ENCODE measurements at places on chromosomes 6 and 20.

- no peak for DNase-seq
Measured at GRCh38 chr6:76403064-76403463, 330.6 kb upstream of the IMPG1 start.

DNA sequence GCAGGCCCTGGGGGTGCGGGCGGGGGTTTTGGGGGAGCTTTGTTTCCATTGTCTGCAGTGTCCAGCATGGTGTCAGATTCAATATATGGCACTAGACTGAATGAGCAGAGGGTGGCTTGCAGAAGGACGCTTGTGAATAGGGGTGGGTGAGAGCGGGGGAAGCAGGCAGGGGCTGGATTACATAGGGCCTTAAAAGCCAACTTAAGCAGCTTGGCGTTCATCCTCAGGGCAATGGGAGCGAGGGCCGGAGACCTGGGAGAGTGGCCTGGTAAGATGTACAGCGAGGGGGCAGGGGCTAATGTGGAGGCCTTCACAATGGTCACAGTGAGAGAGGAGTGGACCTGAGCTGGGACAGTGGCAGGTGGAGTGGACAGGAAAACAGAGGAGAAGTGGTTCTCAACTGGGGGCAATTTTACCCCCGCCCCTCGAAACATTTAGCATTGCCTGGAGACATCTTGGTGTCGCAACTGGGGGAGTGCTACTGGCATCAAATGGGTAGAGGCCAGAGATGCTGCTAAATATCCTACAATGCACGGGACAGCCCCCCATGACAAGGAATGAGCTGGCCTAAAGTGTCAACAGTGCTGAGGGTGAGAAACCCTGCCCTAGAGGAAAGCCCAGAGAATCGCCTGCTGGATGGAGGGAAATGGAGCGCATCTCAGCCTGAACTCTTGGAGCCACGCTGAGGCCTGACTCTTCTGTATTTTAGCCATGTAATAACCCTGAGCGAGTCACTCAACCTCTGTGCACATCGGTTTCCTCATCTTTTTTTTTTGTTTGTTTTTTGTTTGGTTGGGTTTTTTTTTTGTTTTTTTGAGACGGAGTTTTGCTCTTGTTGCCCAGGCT lies 15.1 kb upstream of the BAK1 start:
- DNase-seq, result no peak

- no peak for DNase-seq
Measured at GRCh38 chr6:46105568-46105967, 24.2 kb upstream of the ENPP4 start.

DNA sequence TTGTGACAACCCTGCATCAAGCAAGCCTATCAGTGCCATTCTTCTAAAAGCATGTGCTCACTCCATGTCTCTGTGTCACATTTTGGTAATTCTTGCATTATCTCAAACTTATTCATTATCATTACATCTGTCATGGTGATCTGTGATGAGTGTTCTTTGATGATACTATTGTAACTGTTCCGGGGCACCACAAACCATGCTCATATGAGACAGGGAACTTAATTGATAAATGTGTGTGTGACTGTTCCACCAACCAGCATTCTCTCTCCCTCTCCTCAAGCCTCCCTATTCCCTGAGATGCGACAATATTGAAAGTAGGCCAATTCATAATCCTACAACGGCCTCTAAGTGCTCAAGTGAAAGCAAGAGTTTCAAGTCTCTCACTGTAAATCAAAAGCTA lies 4.0 kb downstream of the HUS1B start:
- no peak for DNase-seq

GRCh38 chr6:131062241-131063027 lies 611 bp downstream of the EPB41L2 start:
- DNase-seq, result no peak

DNA sequence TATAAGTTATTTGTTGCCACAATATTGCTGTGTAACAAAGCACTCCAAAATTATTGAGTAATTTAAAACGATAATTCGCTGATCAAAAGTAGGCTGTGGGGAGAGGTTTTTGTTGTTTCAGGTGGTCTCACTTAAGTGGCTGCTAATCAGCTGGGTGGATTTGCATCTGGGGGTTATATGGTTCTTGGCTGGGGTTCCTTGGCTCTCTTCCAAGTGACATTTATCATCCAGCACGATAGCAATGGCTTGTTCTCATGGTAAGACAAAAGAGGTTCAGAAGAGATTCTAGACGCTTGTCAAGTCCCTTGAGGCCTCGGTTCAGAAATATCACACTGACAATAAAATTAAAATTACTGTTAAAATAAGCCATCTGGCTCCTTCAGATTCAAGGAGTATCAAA lies 1648.8 kb downstream of the GRIK2 start:
- no peak for DNase-seq

- DNase-seq, result no peak
Measured at GRCh38 chr6:7833751-7834070, 76.9 kb downstream of the TXNDC5 start.

DNA sequence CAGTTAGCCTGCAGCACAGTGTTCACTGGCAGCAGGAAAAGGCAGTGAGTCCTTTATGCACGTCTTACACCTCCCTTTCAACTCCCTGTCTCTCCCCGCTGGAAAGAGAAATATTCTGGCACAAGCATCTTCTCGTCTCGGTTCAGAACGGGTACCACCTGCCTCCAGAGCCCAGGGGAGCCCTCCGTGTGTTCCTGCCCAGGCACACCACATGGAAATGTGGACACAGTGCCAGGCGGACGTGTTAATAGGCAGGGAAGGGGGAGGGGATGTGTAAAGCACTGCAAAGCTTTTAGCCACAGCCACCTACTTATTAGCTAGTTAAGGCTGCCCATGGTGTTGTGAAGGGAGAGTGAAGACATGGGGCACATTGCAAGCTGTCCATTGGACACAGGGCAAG lies 219.7 kb downstream of the FARS2 start:
- no peak for DNase-seq

DNA sequence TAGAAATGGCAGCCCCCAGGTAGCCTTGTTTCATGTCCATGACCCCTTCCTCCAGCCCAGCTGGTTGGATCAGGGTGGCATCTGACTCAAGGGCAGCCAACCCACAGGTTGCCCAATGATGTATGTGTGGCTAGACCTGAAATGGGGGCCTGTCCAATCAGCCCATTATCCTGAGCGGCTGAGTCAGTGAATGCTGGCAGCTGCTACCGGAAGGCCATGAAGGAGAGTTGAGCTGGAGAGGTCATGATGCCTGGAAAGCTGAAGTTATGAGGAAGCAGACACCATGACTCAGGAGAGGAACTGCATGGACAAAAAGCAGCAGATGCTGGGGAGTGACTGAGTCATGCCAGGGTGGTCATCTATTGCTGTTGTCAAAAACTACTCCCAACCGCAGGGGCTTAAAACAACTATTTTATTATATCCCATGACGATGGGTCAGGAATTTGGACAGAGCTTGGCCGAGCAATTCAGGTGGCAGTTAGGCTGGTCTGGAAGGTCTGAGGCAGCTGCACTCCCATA lies 67.3 kb downstream of the MDGA1 start:
- DNase-seq, result no peak

- DNase-seq, result no peak
Measured at GRCh38 chr20:37543828-37544227, 16.2 kb upstream of the BLCAP start.

GRCh38 chr20:50244352-50245149 lies 53.9 kb downstream of the CEBPB start:
- no peak for DNase-seq

DNA sequence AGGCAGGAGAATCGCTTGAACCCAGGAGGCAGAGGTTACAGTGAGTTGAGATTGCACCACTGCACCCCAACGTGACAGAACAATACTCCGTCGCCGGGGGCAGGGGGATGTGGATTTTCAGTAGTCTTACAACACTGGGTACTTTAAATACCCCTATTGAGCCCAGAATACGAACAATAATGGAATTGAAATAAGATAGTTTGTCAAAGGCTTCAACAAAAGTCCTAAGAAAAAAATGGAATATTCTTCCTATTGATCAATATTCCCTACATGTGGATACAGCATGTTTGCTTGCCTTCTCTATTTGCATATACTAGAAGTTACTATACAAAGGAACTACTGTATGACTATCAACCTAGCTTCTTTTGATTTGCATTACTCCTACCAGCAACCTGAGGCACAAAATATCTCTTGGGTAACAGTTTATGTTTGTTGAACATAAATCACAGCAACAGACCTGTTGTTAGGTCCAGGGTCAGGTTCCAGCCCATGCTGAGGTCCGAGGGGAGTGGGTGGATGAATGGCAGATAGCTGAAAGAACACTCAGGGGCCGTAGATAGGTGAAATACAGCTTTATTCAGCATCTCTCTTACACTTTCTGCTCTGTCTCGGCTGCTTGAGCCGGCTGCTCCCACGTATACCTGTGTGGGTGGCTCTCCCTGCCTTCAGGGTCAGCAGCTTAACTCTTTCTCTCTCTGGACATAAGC lies 23.8 kb downstream of the MAN1A1 start:
- DNase-seq, result no peak

- peak; percentile 71 for DNase-seq
Measured at GRCh38 chr6:29964887-29965562, 22.7 kb downstream of the HLA-A start.

GRCh38 chr6:137045222-137045789 lies 541 bp upstream of the IL20RA start:
- DNase-seq, result no peak

DNA sequence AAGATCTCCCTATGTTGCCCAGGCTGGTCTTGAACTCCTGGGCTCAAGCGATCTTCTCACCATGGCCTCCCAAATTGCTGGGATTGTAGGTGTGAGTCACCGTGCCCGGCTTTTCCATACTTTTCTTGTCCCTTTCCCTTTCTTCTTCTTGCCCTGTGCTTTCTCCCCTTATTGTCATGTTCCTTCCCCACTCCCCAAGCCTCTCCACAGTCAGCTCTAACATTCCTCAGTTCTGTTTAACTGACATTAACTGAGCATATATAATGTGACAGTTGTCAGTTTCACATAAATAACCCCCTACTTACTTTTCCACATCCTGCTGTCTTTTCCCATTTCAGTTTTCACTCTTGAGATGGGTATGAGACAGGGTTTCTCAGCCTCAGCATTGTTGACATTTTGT lies 9.5 kb upstream of the RNF8 start:
- no peak for DNase-seq

GRCh38 chr20:60752741-60753420 lies 499.2 kb upstream of the CDH4 start:
- DNase-seq, result no peak

GRCh38 chr6:40998661-40999060 lies 40.4 kb downstream of the UNC5CL start:
- no peak for DNase-seq

DNA sequence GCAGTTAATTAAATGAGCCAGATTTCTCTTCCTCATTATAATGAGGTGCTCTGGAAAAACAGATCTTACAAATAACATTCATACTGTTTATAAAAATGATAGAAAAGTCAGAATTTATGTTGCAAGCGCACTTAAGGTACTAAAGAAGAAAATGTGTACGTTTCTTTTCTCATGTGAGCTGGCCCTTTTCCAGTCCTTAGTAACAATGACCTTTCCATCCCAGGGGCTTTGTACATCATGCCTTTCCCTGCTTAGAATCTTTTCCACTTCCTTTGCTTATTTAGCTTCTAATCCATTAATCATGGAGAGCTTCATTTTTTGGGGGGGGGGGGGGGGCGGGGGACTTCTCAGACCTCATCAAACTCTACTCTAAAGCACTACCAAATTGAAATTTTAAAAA lies 4.8 kb downstream of the FBXO5 start:
- DNase-seq, result no peak

- DNase-seq, result no peak
Measured at GRCh38 chr20:46573788-46574584, 23.5 kb upstream of the OCSTAMP start.

GRCh38 chr6:156992020-156992804 lies 215.0 kb downstream of the ARID1B start:
- DNase-seq, result no peak

- no peak for DNase-seq
Measured at GRCh38 chr6:113901482-113901881, 44.3 kb downstream of the MARCKS start.

DNA sequence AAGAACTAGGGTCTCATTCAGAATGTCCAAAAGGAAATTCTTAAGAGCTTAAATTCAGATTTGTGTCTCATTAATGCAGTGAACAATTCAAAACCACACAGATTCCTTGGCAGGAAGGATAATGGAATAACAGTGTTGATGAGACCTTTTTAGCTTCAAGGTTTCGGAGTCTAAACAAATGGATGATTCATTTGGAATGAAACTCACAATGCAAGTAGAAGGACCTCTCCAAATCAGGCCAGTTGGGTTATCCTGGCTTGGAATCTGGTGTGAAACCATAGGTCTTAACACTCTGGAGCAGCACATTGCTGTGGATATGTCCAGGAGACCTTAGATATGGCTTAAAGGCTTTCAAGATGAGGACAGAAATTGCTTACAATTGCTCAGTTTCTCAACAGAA lies 44.9 kb downstream of the KCTD20 start:
- no peak for DNase-seq

DNA sequence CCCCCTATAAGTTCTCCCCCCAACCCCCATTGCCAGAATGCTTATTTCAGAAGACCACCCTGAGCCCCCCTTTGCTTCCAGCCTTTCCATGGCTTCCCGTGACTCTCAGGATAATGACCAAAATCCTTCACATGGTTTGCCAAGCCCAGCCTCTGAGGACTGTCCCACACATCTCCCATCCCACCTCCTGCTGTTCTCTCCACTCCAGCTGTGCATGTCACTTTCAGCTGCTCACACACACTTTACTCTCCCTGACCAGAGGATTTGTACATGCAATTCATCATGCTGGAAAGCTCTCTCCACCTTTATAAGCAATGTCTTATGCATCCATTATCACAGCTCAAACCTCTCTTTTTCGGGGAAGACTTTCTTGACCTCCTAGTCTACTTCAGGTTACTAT lies 164.2 kb downstream of the PRL start:
- DNase-seq, result no peak

GRCh38 chr6:82057846-82058554 lies 189.5 kb downstream of the IBTK start:
- DNase-seq, result no peak

GRCh38 chr6:111668410-111668809 lies 62.7 kb upstream of the TRAF3IP2 start:
- DNase-seq, result no peak

DNA sequence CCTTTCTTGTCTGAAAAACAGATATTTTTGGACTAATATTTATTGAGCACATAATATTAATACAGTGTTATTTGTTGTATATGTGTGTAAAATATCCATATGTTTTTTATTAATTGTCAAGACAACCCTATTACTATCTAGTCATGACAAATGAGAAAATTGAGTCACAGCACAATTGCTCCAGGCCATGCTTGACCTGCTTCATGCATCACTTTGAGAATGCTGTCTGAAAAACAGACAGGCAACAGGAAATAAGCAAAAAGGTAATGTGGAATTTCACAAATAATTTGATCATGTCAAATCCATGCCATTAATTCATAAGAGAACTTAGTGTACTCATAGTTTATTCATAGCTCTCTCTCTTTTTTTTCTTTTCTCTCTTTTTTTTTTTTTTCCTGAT lies 246.5 kb downstream of the RIMS1 start:
- no peak for DNase-seq

All from effector memory CD8-positive, alpha-beta T cell (primary cell).